ENCODE measurements at places on chromosomes 11 and 22.

GRCh38 chr11:62573006-62573591, 592 bp downstream of the EEF1G start:
- DNase-seq: no peak

- peak; percentile 42 for DNase-seq
Measured at GRCh38 chr22:50481440-50482106, at the start of gene ADM2. ADM2 (plus strand) TSS chr22:50481543; CDS start chr22:50481848, 305 bp downstream.

DNA sequence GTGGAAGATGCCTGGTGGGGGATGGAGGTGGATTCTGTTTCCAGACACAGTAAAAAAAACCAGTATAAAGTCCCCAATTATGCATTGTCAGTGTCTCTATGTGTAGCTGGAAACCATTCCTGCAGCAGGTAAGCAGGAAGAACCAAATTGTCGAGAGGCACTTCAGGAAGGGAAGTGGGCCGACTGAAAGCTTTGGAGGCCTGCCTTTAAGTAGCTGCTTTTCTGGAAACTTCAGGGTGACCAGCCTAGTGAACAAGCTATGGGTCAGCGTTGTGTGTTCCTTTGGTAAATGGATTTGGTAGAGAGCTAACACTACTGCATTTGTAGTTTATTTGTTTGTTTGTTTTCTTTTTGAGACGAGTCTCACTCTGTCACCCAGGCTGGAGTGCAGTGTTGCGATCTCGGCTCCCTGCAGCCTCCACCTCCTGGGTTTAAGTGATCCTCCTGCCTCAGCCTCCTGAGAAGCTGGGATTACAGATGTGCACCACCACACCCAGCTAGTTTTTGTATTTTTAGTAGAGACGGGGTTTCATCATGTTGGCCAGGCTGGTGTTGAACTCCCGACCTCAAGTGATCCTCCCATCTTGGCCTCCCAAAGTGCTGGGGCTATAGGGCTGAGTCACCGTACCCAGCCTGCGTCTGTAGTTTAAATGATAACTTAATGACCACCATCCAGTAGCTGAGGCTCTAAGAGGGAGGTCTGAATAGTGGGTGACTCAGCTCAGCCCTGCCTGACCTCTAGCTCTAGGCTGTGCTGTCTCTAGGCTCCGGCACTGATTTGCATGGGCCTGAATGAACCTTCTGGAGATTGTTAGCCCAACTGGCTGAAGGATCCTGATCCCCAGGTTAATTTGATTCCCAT, 12.8 kb downstream of the PTPRJ start:
- no peak for DNase-seq

- no peak for DNase-seq
Measured at GRCh38 chr11:117037279-117037974, 60.8 kb downstream of the SIK3 start.

GRCh38 chr11:102138670-102139069, 28.4 kb downstream of the YAP1 start:
- no peak for DNase-seq

DNA sequence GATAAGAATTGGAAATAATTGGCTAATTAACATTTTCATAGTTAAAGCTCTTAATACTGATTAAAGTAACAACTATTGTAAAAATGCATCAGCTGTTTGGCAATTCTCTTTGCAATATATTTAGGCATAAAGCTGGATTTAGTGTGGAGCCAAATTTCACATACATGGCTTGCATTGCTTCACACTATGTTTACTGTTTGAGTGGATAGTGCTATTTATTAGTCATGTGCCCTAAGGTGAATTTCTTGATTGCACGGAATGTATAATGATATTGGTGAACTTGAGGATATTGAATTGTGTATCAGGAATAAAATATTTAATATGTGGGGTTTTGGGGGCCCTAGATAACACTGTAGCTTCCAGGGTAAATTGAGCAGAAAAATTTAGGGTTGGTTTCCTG, 100.9 kb downstream of the AASDHPPT start:
- no peak for DNase-seq

DNA sequence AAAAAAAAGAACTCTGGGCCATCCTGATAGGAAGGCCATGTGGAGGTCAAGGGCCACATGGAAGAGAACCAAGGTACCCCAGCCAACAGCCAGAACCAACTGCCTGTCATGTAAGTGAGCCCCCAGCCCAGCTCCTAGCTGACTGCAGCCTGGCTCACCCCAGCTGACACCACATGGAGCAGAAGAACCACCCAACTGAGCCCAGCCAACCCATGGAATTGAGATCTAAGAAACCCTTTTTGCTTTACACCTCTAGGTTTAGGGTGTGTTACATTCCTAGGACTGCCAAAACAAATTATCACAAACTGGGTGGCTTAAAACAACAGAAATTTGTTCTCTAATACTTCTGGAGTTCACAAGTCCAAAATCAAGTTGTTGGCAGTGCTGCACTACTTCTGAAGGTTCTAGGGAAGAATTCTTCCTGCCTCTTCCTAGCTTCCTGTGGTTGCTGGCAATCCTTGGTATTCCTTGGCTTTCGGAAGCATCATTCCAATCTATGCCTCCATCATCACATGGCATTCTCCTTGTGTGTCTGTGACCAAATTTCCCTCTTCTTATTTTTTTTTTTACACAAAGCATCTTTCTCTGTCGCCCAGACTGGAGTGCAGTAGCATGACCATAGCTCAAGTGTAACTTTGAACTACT, 4.4 kb downstream of the C11orf86 start:
- no peak for DNase-seq

Measured in effector memory CD8-positive, alpha-beta T cell (primary cell).